ENCODE measurements at places on chromosomes 5 and 9.
A peak's percentile ranks its signal among the peaks of the same experiment; 100 is the strongest.

GRCh38 chr9:73617586-73617985 lies 465.9 kb downstream of the ANXA1 start:
- DNase-seq, result no peak

DNA sequence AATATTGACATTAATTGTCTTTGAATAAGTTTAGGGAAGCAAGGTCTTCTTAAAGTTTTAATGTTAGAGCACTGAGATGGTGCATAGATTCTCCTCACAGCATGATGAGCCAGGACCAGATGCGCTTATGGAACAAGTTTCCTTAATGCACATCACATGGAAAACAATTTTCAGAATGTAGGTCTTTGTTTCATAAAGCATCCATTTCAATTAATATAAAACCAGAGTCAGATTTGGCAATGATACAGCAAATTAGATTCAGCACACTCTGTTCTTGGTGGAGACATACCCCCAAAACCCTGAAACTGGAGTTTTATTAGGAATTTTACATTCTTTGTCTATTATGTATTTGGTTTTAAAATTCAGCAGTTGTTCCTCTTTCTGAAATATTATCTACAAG lies 402.1 kb upstream of the SEMA6A start:
- DNase-seq, result no peak

DNA sequence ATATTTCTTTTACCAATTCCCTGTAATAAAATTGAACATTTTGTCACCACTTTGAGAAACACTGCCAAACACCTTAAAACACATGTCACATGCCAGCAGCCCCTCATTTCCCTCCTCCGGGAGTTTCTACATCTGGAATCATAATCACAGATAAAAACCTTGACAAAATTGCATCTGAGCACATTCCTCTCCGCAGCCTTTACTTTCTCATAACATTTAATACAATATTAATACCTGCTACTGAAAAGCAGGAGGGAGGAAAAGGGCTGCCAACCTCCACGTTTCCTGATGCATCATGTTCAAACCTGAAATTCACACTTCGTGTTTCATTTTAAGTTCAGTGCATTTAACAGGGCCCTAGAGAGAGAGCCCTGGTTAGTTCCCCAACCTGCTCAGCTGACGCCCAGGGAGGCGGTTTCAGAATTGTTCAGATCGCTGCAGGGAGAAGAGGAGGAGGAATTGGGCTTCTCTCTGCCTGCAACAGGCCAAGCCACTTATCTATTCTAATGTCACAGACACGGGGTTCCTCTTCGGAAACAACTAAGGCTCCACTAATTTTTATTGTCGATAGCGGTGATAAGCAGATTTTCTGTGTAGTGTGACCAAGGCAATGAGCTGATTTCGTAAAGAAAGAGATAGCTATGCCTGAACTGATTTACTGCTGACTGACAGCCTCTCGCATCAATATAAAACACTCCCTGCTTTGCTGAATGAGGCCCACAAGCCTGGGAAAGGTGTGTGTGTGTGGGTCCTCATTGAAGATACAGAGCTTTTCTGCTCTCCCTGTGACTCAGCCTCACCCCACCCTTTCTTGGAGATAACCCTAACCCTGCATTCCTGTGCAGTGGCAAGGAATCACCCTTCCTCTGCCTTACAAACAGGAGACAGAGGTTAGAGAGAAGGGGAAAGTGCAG lies 4.9 kb upstream of the LHX2 start:
- no peak for DNase-seq

DNA sequence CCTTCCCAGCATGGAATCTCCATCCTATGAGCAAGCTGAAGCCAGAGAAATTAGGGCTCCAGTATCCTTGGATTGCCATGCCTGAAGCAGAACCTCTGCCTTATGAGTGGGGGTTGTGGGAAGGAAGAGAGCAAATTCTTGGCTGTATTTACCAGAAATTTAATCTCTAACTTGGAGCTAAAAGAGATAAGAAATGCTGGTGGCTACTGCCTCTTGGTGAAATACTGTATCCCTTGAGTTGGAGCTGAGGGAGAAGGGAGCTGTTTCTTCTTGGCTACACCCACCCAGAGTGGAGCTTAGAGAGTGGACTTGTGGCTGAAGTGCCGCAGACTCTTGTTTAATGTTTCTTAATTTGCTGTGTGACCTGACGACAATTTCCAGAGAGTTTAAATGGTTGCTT lies 447.3 kb downstream of the ARHGEF28 start:
- no peak for DNase-seq

GRCh38 chr5:107831612-107832395 lies 161.1 kb upstream of the EFNA5 start:
- DNase-seq, result no peak

DNA sequence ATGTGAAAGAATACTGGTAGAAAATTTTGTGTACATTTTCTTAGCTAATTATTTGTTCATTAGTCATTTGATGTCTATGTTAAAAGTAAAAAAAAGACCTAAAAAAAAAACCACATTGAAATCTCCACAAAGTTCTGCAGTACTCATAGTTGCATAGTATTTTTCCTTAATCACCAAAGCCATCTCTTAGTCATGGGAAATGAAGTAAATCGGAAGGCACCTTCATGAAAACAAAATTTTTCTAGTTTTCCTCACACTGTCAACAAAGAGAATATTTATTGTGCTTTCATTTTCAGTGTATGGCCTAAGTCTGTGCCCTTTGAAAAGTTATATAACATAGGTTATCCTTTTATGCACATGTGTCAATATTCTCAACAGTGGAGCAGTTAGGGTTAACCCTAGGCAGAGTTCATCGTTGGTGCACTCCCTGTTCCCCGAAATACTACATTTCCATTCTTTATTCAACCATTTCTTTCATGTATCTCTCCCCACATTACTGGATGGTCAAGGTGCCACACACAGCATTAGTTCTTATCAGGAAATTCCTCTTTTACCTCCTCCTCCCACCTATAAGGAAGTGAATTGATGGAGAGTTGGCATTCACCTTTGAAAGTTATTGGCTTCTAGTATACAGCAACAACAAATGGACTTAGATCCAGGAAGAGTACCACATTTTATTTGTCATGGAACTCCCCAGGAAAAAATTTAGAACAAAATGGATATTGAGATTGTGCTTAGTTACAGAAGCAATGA lies 93.1 kb downstream of the NUDT12 start:
- DNase-seq, result no peak

DNA sequence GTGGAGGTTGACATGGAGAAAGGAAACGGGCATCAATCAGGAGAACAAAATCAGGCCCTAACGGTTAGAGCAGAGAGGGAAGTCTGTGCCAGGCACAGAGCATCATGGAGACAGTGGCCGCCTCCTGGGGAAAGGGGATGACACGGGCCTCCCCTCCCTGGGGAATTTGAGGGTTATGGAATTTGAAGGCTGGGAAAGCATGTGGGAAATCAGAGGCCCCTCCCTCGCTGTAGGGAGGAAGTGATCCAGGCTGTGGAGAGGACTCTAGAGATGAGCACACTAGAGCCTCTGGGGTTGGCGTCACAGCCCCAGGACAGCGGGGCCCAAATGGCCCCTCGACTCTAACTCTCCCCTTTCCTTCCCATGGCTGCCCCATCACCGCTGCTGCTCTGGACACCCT lies 36.7 kb downstream of the PROP1 start:
- no peak for DNase-seq

DNA sequence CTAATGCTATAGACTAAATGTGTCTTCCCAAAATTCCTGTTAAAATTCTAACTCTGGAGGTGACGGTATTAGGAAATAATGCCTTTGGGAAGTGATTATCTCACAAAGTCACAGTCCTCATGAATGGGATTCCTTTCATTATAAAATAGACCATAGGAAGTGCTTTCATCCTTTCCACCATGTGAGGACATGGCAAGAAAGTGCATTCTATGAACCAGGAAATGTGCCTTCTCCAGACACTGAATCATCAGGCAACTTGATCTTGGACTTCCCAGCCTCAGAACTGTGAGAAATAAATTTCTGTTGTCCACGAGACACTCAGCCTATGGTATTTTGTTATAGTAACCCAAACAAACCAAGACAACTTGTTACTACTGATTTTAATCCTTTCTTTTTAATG lies 582.4 kb upstream of the C9orf72 start:
- no peak for DNase-seq

DNA sequence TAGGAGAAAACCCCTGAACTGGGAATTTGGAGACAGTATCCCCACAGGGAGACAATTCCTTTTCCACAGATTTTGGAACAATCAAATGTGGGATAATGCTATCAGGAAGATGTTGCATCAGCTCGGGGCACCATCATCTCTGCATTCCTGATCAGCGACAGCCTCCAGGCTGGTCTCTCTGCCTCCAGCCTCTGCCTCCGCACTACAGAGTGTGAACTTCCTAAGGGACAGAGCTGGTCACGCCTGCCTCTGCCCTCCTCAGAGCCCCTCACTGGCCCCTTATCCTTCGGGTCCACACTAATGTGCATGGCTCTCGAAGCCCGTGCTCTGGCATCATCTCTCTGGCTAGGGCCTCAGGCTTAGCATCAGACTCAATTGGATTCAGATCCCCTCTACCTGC lies 8.6 kb downstream of the FOXI1 start:
- no peak for DNase-seq

DNA sequence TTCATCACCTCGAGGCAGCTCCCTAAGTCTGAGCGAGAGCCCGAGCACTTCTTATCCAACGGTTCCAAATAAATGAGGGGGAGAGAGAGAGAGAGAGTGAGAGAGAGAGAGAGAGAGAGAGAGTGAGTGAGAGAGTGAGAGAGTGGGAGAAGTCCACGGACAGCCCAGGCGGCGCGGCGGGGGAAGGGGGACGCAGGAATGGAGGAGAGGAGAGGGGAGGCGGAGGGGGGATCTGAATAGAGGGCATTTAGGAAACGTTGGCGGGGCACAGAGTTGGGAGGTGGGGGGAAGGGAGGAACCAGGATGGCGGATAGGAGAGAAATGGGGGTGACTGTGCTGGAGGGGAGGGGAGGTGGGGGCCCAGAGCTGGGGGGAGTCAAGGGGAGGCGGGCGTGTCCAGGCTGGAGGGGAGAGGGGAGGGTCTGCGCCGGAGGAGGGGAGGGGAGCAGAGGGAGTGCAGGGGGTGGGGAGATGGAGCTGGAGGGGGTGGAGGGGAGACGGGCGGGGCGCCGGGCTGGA lies 398 bp upstream of the BASP1 start:
- no peak for DNase-seq

GRCh38 chr9:4106081-4106759 lies 193.6 kb downstream of the GLIS3 start:
- no peak for DNase-seq

DNA sequence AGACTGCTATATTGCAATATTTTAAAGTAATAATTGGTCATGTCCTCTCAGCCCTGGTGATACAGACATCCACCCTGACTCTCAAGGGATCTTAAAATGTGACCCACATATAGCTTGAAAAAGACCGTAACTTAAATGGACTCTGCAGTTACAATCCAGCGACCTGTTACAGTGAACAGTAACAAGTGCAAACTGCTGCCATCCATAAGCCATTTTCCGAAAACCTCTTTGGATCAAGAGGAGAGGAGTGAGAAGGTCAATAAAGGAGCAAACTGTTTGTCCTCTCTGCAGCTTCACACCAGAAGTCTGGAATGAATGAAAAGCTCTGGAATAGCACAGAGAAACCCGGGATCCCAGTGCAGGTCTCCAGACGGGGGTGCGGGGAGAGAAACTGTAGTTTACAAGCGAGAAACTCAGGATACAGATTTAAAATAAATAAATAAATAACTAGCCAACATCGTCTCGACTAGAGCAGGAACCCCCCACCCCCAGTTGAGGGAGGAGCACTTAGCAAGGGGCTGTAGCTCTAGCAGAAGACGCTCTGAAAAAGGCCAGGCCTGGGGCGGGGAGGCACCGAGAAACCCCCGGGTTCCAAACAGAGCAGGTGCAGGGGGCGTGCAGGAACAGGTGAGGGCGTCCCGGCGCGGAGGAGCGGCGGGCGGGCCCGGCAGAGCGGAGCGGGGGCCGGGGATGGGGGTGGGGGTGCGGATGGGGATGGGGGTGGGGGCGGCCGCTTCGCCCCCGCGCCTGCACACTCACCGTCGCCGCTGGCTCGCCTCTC lies 572 bp downstream of the ZDHHC21 start:
- DNase-seq, result peak; percentile 19

DNA sequence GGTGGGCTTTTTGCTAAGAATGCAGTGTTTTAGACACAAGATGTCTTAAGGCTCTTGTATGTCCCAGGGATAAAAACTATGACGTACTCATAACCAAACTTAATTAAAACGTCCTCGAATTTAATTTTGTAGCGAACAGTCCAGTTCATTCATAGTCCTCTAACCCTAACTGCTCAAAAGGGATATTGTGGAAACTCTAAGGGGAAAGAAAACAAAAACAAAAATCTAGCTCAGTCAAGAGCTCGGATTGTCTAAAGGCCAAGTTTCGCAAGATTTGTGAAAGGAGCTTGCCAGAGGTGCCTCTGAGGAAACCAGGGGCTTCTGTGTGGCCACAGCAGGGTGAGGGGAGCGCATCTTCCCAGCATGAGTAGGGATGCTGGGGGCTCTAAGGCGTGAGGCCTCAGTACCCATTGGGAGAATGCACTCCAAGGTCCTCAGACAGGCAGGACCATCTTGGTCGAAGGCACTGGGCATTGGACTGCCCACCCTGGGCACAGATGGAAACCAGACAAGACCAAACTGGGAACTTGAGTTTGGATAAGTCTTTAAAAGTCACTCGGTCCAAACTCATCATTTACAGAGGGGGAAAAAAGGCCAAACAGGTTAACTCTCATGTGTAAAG lies 71.8 kb downstream of the PRRT1B start:
- no peak for DNase-seq

GRCh38 chr5:160792281-160792680 lies 59.7 kb downstream of the ATP10B start:
- no peak for DNase-seq

- no peak for DNase-seq
Observed at GRCh38 chr9:82127465-82127864, 138.9 kb downstream of the SPATA31D1 start.

DNA sequence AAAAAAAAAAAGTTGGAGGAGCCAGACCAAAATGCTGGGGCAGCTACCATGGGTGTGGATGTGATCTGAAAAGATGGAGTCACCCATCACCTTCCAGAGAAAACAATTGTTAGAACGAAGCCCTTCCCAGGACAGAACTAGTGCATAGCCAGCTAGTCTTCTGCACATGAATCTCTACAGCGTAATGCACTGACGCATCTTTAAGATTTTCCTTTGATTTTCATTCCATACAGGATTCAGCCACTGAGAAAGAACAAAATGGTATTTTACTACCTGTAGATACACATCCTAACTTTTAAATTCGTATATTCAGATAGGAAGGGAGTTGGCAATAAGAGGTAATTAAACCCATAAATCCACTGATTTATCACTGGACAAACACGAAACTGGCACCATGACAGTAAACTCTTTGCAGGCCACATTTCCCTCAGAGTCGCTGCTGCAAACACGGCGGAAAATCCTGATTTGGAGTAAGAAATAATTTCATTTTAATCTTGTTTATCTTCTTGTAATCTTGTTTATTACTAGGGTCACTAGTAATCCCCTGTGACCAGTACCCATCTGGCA lies 206.6 kb downstream of the SPOCK1 start:
- no peak for DNase-seq

- DNase-seq, result no peak
Observed at GRCh38 chr5:166102947-166103346, 2188.5 kb upstream of the WWC1 start.

All from activated CD8-positive, alpha-beta memory T cell treated with anti-CD3 and anti-CD28 coated beads for 4 hours (primary cell).